SK-N-SH treated with all-trans-retinoic acid at 6 μM for 48 hours (cell line): ENCODE measurements at places on chromosomes 1 and 21.
A peak's percentile ranks its signal among the peaks of the same experiment; 100 is the strongest.

- no peak for ATAC-seq
Measured at GRCh38 chr1:224643653-224644052, 27.5 kb downstream of the CNIH3 start.

DNA sequence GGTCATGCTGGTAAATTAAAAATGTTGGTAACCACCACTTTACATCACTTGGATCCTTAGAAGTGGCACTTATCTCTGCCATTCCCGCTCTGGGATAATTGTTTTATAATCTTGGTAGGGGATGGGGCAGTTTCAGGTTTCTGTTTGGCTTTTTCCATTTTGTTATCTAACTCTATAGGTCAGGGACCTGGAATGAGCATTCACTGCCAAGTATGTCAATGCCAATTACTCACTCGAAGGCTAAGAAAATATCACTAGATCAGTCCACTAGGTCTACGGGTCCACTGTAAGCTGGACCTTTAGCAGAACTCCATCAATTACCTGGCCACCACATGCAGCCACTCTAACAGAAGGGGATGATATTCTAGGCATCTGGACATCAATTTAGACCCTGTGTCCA is 4.5 kb upstream of the DIP2A start:
- no peak for ATAC-seq

- ATAC-seq = no peak
Measured at GRCh38 chr1:152505083-152505482, 5.5 kb upstream of the LCE5A start.

DNA sequence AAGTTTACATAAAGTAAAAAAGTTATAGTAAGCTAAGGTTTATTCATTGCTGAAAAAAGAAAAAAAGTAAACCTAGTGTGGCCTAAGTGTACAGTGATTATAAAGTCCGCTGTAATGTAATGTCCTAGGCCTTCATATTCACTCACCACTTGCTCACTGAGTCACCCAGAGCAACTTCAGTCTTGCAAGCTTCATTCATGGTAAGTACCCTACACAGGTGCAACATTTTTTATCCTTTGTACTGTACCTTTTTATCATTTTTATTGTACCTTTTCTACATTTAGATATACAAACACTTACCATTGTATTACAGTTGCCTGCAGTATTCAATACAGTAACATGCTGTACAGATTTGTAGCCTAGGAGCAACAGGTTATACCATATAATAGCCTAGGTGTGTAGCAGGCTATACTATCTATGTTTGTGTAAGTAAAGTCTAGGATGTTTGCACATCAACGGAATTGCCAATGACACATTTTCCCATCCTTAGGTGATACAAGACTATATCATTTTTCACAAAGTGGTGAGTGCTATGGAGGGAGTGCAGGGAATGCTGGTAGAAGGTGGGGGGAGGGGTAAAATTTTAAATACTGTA is 58.0 kb upstream of the DMRTA2 start:
- ATAC-seq = no peak

- peak; percentile 50 for ATAC-seq
Measured at GRCh38 chr1:89363196-89363595, 663 bp upstream of the GBP6 start.

DNA sequence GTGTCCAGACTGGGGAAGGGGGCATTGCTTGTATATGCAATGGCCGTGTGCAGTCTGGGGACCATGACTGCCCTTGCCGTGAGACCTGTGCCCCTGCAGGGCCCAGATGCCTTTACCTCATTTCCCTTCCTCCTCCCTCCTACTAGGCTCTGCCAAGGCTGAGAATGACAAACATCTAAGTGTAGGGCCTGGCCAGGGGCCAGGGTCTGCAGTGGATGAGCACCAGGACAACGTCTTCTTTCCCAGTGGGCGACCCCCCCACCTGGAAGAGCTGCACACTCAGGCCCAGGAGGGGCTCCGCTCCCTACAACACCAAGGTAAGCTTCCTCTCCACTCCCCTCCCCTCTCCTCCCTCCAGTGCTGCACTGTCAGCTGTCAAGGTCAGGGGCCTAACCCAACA is 49.5 kb downstream of the YARS1 start:
- ATAC-seq = peak; percentile 55
